Kasumi-1 (cell line): ENCODE measurements at places on chromosomes 2 and 18.

- DNase-seq = no peak
Measured at GRCh38 chr2:147420947-147421675, 423.7 kb upstream of the ACVR2A start.

- DNase-seq = no peak
Measured at GRCh38 chr2:166230724-166231070, 102.9 kb upstream of the SCN1A start.

GRCh38 chr18:41324020-41324791 is 630.8 kb upstream of the PIK3C3 start:
- no peak for DNase-seq

DNA sequence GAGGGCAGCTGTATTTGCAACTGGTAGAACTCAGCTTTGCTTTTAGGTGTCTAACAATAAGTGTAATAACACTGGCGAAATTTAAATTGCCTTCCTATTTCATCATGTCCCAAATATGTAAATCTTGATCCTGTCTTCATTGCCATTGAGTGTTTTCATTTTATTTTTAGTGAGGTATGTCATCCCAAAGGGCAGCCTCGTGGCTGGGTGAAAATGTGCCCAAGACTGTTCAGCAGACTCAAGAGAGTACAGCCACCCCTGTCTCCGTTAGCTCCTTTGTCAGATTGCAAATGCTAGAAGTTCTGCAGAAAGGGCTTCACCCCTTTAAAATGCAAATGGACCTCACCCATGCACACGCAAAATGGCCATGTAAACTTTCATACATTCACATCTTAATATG is 278.8 kb downstream of the RND3 start:
- no peak for DNase-seq

DNA sequence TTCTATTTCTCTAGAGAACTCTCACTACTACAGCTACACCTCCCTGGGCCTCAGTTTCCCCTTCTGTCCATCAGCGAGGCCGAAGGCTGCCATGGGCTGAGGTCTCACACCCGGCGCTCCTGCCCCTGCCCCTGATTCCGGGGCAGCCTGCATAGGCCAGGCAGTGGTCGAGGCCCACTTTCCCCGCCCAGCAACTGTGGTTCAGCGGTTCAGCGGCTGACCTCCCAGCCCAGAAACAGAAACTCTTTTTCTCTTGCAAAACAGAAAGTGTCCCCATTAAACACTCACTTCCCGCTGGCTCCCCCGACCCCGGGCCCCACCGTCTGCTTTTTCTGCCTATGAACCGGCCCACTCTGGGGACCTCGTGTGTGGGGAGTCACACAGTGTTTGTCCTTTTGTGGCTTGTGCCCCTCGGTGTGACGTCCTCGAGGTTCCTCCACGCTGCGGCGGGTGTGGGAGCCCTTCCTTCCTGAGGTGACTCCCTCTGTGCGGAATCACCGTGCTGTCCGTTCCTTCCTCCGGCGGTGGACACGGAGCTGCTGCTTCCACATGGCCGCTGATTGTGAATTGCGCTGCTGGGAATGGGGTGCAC is 16.0 kb downstream of the PDCD1 start:
- DNase-seq = no peak

DNA sequence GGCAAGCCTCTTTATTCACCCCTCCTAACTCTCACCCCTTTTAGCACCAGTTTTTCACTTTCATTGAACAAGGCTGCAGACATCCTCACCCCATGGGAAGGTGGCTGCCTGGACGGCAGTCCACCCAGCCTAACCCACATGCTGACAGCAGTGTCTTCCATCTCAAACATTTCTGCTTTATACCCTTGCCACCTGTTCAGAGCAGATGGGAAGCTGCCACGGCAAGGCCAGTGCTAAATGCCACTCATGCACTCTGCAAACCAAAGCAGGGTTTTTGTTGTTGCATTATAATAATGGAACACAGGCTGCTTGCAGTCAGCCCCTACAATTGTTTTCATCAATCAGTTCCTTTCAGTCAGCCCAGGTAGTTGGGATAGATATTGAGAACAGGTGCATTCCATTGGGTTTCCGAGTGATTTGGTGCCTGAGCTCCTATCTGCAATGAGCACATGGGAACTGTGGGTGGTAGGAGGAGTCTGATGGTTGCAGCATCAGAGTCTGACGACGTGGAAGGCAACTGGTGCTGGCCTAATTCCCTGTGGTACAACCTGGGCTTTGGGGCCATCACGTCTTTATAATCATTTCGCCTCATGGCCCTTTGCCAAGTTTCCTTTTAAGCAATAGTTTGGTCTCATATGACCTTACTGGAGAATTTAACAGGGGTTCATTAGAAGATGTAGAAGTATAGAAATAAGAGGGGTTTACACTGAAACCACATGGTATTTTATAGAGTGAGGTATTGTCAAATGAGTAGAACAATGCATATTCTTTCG is 252.5 kb upstream of the SP5 start:
- no peak for DNase-seq

DNA sequence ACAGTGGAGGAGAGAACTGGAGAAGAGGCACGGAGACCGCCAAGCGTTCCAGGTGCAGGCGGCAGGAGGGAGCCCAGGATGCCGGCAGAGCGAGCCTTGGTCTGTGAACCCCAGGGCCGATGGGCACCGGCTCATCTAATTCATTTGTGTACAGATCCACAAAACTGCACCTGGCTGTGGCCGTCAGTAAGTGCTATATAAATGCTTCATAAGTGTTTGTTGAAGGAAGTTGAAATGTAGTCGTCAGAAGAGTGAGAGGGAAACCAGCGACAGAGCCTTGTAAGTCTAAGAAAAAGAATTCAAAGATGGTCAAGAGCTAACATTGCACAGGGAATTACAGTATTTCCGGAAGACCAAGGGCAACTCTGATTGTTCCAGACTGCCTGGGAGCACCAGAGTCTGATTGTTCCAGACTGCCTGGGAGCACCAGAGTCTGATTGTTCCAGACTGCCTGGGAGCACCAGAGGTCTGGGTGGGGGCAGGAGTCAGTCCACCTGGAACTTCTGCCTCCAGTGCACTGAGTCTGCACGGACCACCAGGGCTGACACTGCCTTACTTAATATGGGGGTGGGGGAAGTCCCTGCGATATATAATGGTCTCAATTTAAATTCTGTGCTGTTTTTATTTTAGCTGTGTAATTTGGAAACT is 112.3 kb downstream of the BCL2 start:
- DNase-seq = no peak

DNA sequence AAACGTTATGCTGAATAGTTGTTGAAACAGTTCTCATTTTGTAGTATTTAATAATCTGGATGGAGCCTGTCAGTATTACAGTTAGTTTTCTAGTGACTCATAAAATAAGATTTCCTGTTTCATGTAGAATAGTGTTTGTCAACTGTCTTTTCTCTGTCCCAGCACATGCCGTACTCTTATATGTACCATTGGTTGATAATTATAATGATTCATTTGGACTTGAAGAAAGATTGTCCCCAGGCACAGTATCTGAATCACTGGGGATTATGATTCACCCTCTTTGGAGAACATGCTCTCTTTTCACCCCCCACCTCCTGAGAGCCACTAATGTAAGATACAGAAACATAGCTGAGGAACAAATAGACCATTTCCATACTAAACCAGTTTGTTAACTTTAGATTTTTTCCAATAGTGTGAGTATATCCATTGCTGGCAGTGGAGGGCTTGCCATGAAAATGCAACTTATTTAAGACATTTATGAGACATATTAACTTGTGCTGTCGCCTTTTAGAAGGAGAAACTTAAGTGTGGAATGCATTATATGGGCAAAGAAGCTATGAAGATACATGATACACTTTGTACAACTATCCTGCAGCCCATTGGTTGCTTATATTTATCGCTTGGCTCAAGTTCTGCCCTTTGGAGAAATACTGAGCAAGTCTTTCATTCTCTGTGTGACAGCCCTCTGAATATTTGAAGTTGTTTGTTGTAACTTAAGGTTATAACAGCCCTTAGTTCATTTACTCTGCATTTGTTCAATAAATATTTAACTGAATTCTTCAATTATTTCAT is 12.4 kb downstream of the COPS8 start:
- no peak for DNase-seq

- no peak for DNase-seq
Measured at GRCh38 chr2:237637429-237638135, 10.2 kb downstream of the LRRFIP1 start.

DNA sequence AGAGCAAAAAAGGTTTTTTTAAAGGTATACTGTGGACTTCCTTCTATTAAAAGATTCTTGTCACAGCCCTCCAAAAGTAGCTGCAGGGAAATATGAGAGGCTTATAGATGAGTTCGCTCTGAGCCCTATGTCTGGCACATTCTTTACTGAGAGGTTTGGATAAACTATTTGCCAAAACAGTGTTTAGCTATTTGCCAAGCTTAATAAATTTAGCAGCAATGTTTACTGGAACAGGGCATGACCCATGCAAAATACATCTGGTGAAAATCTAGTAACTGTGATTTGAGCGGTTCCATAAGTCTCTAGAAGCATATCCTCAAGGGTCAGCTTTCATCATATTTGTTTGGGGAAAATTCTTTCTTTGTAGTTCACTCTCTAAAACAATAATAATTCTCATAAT is 1696.7 kb upstream of the PIK3C3 start:
- no peak for DNase-seq

DNA sequence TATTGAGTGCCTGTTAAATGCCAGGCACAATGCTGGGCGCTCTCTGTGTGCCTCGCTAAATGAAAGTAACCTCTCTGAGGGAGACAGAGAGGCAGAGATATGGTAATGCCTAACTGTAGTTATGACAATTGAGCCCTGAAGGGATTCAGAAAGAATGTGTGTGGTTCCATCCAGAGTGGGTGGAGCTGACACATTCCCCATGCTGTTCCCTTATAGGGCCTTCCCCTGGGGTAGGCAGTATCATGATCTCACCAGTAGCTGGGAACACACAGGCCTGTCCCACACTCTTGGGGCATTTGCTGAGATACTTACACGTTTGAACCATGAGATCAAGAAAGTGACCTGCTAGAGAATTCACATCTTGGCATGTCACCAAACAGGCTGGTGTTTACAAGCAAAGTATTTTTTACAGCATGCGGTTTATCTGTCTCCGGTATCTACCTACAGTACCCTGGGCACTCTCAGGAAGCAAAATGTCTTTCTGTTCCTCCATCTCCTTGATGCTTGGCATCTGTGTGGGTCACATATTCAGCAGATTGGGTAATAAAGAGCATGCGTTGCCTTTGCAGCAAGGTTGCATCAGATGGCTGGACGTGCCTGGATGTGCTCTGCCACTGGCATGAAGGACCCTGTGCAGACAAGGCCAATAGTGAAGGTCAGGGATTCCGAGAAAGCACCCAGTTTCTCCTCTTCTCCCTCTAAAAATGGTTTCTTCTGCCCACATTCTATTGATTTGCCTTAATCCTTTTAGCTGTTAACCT is 9.4 kb downstream of the CTIF start:
- no peak for DNase-seq

- DNase-seq = no peak
Measured at GRCh38 chr18:42606886-42607495, 508.5 kb downstream of the RIT2 start.

DNA sequence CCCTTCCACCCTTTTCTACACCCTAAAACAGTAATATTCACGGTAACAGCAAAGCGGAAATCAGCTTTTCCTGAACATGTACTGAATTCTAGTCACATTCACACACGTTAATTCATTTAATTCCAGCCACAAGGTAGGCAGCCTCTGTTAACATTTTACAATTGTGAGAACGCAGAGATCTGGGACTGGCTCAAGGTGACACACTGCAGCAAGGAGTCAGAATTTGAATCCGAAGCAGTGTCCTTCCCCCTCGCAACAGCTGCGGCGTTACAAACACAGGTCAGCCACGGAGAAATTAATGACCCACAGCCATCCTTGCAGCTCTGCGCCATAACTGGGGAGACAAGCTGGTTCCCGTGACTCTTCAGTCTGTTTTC is 818 bp upstream of the SLC20A1 start:
- DNase-seq = no peak

GRCh38 chr2:20470211-20470610 is 23.3 kb downstream of the RHOB start:
- no peak for DNase-seq

DNA sequence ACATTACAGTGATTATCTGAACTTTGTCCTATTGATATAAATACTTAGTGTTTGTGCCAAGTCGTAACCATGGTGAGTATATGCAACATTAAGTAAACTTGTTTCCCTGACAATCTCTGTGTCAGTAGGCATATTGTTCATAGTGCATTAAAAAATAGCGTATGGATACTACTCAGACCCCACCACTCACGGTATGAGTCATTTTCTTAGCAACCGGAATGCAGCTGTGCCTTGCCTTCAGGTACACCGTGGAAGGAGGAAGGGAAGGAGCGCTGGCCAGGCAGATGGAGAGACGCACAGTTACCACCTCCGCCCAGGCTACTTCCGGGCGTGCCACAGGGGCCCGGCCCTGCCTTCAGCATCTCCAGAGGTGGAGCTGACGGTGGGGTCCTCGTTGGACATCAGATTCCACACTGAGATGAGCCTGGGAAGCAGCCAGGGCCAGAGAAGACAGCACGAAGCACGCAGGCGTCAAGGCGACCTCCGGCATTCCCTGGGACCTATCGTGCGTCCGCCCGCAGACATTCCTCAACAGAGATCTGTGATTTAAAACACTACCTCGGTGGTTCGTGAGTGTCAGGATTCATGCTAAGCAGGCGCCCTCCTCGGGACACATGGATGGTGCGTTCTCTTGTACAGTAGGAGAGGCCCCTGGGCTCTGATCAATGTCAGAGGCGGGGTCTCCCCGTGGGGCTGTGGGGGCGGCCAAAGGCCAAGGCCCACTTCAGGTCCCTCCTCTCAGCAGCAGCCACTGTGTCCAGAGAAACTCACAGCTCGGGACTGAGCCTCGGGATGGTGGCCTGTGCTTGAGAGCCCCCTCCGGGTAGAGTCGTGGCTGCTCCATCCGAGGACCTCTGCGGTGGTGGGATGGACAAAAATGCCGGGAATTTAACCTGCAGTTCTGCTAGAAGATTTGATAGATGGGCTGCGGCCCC is 82.2 kb upstream of the HDAC4 start:
- DNase-seq = no peak

GRCh38 chr2:215793747-215794595 is 219.4 kb downstream of the MREG start:
- peak; percentile 71 for DNase-seq

DNA sequence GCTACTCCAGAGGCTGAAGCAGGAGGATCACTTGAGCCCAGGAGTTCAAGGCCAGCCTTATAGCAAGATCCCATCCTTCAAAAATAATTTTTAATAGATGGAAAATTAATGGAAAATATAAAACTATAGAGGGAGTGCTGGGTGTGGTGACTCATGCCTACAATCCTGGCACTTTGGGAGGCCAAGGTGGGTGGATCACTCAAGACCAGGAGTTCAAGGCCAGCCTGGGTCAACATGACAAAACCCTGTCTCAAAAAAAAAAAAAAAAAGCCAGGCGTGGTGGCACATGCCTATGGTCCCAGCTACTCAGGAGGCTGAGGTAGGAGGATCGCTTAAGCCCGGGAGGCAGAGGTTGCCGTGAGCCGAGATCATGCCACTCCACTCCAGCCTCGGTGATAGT is 48.0 kb downstream of the AP1S3 start:
- DNase-seq = no peak

GRCh38 chr2:239057533-239057932 is 209.6 kb downstream of the TWIST2 start:
- DNase-seq = no peak

GRCh38 chr18:77851802-77852201 is 602.2 kb downstream of the GALR1 start:
- DNase-seq = no peak

GRCh38 chr2:231110551-231110950 is 14.3 kb downstream of the HTR2B start:
- no peak for DNase-seq
